Left lung (tissue), 14 donors: ENCODE measurements at places on chromosomes 5 and 9. TPM values are rescaled to one million over a fixed set of nuclear protein-coding genes. Genes with fewer than 3 reads are reported as not detected.

Gene FREM1
- 2.4 TPM for total RNA-seq

Gene RPL37
- total RNA-seq: 1,081 TPM

Gene IGFBPL1
- total RNA-seq: 3.2 TPM

Gene PITX1
- total RNA-seq: 0.38 TPM

GRCh38 chr9:17588395-17588794 is 9.5 kb downstream of the SH3GL2 start:
- no peak overlapping the region for H3K27ac ChIP-seq
- H3K36me3 ChIP-seq: no peaks in the 10 kb centered on the region
- H3K27me3 ChIP-seq: no peaks in the 10 kb centered on the region
- H3K4me3 ChIP-seq: no peak overlapping the region
- DNase-seq: no peak

DNA sequence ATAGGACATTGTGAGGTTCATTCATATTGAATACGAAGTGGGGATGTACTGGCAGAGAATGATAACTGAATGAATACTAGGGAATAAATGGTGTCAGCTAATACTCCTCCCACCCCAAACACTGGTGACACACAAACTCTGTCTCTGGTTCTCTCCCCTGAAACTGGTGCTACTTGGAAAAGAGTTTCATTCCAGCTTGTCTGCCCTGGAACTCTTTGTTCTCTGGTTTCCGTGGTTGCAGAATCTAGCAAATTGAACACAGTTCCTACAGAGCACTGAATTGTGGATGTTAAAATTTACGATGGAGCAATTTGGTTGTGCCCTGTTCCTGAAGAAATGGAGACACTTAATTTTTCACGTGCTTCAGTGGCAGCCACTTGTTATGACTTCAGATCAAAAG is 181.7 kb downstream of the KCTD16 start:
- DNase-seq: no peak
- H3K4me1 ChIP-seq: no peaks in the 10 kb centered on the region
- no peak overlapping the region for H3K4me3 ChIP-seq
- no peaks in the 10 kb centered on the region for H3K36me3 ChIP-seq
- H3K27me3 ChIP-seq: no peaks in the 10 kb centered on the region

GRCh38 chr9:93126825-93127368 is 7.2 kb downstream of the NINJ1 start:
- H3K4me3 ChIP-seq: no peak overlapping the region
- DNase-seq: no peak
- H3K36me3 ChIP-seq: no peaks in the 10 kb centered on the region
- H3K27ac ChIP-seq: peak overlapping the region; percentile 82
- H3K4me1 ChIP-seq: peaks cover 91% of the 10 kb centered on the region

DNA sequence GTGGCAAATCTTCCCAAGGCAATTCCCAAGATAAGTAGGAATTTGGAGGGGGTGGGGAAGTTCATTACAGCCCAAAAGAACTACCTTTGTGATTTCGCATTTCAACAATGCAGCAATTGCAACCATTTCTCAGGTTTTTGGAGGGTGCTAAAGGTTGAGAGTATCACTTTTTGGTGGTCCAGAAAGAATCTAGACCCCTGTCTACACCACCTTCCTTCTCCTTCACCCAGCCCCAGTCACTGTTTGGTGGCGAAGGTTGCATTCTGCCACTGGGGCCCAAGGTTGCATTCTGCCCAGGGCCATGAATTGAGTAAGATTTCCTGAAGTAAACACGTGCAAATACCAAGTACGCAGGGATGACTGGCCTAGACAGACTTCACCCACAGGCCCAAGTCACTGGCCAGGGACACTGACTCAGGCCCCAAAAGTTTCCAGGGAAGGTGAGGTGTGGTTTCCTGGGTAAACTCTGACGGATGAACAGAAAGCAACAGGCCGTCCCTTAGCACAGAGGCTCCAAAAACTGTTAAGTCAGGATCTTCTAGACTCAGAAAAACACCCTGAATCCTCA is 5.7 kb downstream of the PDE6A start:
- peak overlapping the region; percentile 63 for H3K27ac ChIP-seq
- peaks cover 43% of the 10 kb centered on the region for H3K4me1 ChIP-seq
- no peak overlapping the region for H3K4me3 ChIP-seq
- no peak for DNase-seq
- no peaks in the 10 kb centered on the region for H3K27me3 ChIP-seq

DNA sequence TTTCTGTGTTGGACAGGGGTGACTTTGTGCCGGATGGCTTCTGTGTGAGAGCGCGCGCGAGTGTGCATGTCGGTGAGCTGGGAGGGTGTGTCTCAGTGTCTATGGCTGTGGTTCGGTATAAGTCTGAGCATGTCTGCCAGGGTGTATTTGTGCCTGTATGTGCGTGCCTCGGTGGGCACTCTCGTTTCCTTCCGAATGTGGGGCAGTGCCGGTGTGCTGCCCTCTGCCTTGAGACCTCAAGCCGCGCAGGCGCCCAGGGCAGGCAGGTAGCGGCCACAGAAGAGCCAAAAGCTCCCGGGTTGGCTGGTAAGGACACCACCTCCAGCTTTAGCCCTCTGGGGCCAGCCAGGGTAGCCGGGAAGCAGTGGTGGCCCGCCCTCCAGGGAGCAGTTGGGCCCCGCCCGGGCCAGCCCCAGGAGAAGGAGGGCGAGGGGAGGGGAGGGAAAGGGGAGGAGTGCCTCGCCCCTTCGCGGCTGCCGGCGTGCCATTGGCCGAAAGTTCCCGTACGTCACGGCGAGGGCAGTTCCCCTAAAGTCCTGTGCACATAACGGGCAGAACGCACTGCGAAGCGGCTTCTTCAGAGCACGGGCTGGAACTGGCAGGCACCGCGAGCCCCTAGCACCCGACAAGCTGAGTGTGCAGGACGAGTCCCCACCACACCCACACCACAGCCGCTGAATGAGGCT is at the start of gene ADRB2:
Gene ADRB2, plus strand, starts transcription at position 559 of the 686 bp plus-strand sequence. CDS start 221 bp downstream, outside the sequence.
- H3K27me3 ChIP-seq: no peaks in the 10 kb centered on the region
- DNase-seq: peak; percentile 97
- peak within 1 kb of the TSS; percentile 86 for H3K27ac ChIP-seq
- no peaks in the 10 kb centered on the region for H3K4me1 ChIP-seq

- H3K36me3 ChIP-seq: no peaks in the 10 kb centered on the region
- no peaks in the 10 kb centered on the region for H3K4me1 ChIP-seq
- H3K27me3 ChIP-seq: no peaks in the 10 kb centered on the region
- no peak overlapping the region for H3K27ac ChIP-seq
- DNase-seq: no peak
Observed at GRCh38 chr5:81579262-81579924, 171.5 kb downstream of the SSBP2 start.

DNA sequence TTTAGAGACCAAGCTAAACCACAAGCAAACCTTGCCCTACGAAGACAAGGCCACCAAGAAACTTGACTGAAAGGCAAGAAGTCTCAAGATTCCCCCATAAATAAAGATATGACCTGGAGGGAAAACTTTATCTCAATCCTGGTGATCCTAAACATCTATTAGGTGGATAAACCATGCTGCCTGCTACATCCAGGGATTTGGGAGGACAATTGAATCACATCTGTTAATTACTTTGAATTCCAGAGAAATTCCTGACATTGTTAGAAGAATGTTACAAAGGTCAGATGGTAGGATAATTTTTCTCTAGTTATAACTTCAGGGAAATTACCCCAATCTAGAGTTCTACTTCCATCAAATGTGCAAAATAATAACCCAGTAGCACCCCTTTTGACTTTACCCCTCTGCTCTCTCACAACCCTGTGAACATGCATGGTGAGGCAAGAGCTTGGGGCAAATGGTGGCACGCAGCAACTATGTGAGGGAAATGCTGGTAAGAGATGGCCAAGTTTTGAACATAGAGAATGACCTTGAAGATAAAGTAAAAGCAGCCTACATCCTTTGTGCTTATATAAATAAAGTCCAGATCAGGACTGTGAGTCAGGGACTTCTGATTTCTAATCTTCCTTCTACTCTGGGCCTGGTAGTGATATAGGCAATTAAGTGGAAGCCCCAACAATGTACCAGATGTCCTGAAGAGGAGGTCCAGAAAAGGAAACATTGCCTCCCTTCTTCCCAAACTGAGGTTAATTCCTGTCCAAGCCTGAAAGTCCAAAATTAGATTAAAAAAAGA is 57.1 kb upstream of the PTGER4 start:
- H3K27ac ChIP-seq: no peak overlapping the region
- H3K4me1 ChIP-seq: no peaks in the 10 kb centered on the region

DNA sequence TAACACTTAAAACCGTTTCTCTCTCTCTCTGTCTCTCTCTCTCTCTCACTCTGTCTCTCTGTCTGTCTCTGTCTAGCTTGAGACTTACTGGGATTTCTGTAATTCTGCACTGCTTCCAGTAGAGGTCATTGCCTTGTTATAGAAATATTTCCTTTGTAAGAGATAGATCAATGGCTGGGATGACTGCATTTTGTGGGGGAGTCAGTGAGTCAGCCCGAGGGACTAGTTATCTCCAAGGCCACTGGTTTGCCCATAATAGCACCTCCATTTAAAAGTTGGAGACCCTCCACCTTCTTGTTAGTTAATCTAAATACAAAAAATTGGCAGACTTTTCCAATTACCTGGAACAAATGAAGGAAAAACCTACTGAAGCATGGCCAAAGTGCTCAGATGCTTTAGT is 547.2 kb downstream of the LRRC70 start:
- no peaks in the 10 kb centered on the region for H3K27me3 ChIP-seq
- H3K4me3 ChIP-seq: no peak overlapping the region
- H3K36me3 ChIP-seq: no peaks in the 10 kb centered on the region
- no peak overlapping the region for H3K27ac ChIP-seq
- no peaks in the 10 kb centered on the region for H3K4me1 ChIP-seq

DNA sequence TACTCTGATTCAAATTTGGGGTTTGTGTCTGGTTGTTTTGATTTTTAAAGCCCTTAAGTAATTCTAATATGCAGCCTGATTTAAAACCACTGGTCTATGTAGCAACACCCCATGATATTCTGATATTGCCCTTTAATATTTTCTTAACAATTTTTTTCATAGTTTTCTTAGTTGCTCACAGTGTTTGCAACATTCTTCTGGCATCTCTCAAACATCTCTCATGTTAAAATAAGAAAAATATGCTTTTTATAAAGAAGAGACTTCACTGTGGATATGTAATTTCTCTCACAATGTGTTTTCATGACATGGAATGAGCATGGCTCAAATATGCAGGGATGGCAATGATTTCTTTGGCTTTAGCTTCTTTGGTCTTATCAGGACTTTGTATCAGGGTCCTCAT is 183.7 kb downstream of the TAF11L14 start:
- H3K27ac ChIP-seq: no peak overlapping the region
- H3K4me3 ChIP-seq: no peak overlapping the region
- no peaks in the 10 kb centered on the region for H3K27me3 ChIP-seq
- H3K4me1 ChIP-seq: no peaks in the 10 kb centered on the region

- no peaks in the 10 kb centered on the region for H3K27me3 ChIP-seq
- H3K36me3 ChIP-seq: peaks cover 25% of the 10 kb centered on the region
- DNase-seq: no peak
Observed at GRCh38 chr9:2032234-2032633, 17.1 kb downstream of the SMARCA2 start.

DNA sequence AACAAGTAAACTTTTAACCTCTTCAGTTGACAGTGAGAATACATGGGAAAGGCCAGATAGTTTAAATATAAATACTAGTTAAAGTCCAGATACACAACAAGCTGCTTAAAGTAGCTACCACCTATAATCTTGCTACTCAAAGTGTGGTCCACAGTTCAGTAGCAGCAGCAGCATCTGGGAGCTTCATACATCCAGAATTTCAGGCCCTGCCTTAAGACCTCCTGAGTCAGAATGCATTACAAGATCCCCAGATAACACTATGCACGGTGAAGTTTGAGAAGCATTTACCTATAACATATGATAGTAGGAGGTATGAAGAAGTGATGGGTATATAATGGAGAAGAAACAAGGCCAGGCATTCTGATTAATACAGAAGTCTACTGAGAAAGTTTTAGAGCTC is 244.5 kb downstream of the EFNA5 start:
- H3K36me3 ChIP-seq: no peaks in the 10 kb centered on the region
- no peaks in the 10 kb centered on the region for H3K27me3 ChIP-seq
- no peak overlapping the region for H3K4me3 ChIP-seq
- H3K27ac ChIP-seq: no peak overlapping the region
- no peak for DNase-seq

GRCh38 chr9:97851446-97851883 is 1.6 kb upstream of the FOXE1 start:
- peaks cover 100% of the 10 kb centered on the region for H3K27me3 ChIP-seq
- peaks cover 15% of the 10 kb centered on the region for H3K4me1 ChIP-seq
- H3K36me3 ChIP-seq: no peaks in the 10 kb centered on the region
- DNase-seq: no peak

DNA sequence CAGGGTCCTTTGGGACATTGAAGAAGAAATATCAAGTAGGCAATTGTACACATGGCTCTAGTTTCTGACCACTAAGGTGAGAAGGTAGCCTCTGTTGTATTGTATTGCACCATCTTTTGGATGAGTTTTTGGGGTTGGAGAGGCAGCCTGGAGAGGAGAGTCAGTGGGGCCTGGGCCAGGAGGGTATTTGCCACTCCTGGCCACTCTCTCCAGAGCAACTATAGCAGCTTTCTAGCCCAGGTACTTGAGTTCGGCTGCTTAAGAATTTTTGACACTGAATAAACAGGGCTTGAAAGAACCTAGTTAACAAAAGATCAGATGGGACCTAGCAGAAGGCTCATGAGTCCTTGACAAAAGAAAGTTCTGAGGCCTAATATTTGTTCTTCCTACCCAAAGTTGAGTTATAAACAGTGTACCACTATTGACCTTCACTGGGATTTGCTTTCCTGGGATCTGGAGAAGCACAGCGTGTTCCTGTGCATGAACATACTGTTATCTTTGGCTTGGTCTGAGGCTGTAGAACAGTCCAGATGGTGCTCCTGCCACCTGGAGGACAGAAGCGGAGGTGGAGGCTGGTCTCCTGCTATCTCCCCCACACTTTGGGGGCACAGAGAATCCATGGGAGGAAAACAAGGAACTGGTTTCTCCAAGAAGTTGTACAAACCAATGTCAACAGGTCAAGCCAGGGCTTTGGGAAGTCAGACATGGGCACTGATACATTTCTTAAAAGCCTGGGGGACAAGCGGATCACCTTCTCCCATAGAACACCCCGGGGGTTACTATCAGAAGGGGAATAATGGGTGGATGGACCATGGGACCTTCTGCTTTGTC is 110.4 kb upstream of the LIFR start:
- H3K36me3 ChIP-seq: no peaks in the 10 kb centered on the region
- H3K4me1 ChIP-seq: peaks cover 13% of the 10 kb centered on the region
- no peak overlapping the region for H3K27ac ChIP-seq

GRCh38 chr5:177242304-177242703 is 61.2 kb downstream of the RAB24 start:
- H3K4me3 ChIP-seq: no peak overlapping the region
- H3K36me3 ChIP-seq: peaks cover 99% of the 10 kb centered on the region
- H3K27ac ChIP-seq: no peak overlapping the region
- no peaks in the 10 kb centered on the region for H3K27me3 ChIP-seq
- no peak for DNase-seq
- no peaks in the 10 kb centered on the region for H3K4me1 ChIP-seq
